Astrocyte of the spinal cord (primary cell): ENCODE measurements at places on chromosomes 5 and 9.
A peak's percentile ranks its signal among the peaks of the same experiment; 100 is the strongest.

GRCh38 chr5:72451741-72452505 lies 55.3 kb downstream of the ZNF366 start:
- DNase-seq: peak; percentile 92

GRCh38 chr9:98329281-98329680 lies 73.8 kb upstream of the TBC1D2 start:
- no peak for DNase-seq

GRCh38 chr5:133423618-133424282 lies 188.6 kb downstream of the FSTL4 start:
- peak; percentile 23 for DNase-seq

DNA sequence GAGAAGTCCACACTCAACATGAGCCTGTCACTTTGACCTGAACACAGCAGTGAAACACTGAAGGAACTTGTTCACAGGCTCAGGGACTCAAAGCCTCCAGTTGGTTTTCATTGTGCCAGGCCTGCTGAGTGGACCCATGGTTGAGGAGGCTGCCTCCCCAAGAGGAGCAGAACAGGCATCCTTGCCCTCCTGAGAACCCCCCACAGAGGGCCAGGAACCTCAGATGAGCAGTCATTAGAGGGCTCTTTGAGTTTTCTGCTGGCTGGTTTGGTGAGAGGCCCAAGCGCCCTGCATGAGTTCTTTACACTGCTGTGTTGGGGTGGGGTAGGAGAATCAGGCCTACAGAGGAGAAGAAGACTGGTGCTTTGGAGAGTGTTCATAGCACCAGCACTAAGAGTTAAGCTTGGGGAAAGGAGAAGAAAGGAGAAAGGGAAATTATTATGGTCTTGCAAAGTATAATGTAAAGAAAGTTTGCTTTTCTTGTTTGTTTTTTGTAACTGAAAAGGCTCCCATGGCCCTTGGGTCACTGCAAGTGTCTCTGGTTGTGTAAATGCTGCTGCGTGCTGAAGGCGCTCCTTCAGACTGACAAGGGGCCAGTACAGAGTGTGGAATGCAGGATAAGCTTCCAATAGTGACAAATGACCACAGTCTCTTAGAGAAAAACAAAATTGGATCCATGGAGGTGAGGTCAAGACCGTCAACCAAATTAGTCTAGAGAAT lies 100.2 kb downstream of the PDE8B start:
- DNase-seq: no peak

GRCh38 chr9:127977009-127977883 lies 3.5 kb downstream of the EEIG1 start:
- DNase-seq: no peak

DNA sequence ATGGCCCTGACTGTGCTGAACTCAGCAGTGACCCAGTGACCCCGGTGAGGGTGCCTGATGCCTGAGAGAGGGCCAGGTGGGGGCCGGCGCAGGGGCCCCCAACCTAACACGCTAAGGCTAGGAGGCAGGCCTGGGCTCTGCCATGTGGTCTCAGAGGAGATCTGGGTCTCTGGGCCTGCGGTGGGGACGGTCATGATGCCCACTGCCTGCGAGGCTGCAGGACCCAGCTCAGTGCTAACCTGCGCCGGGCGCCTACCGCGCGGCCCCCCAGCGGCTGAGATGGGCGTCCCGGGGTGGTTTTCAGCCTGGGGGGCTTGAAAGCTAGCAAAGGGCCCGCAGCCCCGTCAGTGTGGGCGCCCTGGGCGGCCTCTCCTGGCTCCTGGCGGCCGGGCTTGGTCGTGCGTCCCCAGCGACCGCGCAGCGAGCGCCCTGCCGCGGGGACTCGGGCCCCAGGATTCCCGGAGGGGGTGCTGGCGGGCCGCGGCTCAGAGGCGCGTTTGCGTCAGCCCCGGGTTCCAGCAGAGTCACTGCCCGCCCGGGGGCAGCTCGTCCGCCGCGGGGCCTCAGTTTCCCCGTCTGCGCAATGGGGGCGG lies 2.5 kb downstream of the EGFL7 start:
- DNase-seq: no peak

- peak; percentile 50 for DNase-seq
These were observed 457 bp downstream of the UGCG start for GRCh38 chr9:111896942-111897600.

DNA sequence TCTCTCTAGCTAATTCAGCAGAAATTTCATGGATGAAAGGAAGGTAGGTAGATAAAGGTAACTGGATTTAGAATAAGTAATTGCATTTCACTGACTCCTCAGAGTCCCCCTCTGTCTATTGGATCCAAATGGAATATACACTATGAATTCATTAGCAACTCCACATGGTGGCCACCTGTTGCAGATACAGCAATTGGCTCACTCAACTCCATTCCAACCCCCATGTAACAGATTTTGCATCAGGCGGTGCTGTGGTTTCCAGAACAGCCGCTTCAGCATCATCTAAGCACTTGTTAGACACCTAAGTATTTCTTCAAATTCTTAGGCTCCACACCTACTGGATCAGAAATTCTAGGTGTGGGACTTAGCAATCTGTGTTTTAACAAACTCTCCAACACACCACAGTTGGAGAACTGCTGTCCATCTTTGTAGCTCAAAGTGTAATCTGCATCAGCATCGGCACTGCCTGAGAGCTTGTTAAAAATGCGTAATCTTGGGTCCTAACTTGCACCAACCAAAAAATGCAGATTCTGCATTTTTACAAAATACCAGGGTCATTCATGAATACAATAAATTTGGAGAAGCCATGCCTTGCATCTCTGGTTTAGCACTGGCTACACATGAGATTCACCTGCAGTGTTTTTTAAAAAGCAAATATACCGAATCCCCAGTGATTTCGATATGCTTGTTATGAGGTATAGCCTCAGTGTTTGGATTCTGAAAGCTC lies 413.8 kb upstream of the CD180 start:
- no peak for DNase-seq
